ENCODE measurements at places on chromosomes 16 and 17.
A peak's percentile ranks its signal among the peaks of the same experiment; 100 is the strongest.

DNA sequence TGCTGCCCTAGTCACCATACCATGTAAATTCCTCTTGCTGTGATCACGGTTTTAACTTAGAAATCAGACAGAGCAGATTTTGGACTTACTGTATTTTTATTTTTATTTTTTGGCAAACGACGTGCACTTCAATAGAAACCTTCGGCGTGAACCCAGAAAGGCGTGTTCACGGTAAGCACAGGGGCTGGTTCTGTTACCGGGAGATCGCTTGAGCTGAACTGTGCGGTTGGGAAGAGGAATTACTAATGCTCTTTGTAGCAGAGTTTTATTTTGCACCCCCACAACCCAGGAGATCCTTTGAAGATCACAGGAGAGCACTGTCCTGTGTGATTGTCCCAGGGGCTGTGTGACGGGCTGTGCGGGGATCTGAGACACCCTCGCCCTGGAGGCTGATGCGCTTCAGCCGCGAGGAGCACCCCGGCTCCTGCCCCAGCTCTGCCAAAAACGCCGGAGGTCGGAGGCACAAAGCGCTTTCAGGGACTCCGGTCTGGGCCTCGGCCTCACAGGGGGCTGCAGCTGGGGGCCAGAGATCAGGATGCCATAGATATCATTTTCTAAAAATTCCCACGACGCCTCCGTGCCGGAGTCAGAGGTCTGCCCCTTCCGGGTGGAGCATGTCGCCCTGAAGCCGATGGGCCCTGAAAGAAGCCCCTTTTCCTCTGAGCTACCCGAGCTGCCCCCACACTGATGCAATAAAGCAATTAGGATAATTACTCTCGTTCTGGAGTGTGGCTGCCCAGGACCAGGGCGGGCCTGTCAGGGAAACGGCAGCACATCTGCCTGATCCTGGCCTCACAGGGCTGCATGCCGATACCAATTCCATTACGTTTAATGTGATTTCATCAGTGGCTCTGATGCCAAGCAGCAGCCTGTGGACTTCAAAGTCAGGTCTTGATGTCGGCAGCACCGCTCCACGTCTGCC, 71.8 kb downstream of the LMF1 start:
- DNase-seq: no peak

DNA sequence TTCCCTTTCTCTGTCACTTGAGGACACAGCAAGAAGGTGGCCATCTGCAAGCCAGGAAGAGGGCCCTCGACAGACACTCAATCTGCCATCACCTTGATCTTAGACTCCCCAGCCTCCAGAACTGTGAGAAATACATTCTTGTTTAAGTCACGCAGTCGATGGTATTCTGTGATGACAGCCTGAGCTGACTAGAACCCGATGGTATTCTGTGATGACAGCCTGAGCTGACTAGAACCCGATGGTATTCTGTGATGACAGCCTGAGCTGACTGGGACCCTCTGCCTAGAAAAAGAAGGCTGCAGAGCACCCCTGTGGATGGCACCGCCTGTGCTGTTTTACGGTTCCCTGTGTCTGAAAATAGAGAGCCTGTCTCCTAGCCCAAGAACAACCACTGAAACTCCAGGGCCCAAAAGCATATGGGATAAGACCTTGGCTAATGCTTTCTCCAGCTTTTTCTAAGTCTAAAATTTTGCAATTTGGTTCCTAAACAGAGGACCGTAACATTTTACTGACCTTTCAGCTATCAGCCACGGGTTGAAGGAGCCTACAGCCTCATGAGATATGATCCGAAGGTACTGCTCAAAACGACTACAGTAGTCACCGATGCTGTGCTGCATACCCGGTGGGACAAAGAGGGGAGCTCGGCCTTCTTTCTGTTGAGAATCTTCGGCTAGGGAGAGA, 33.1 kb upstream of the PITPNM3 start:
- DNase-seq: no peak

- no peak for DNase-seq
Measured at GRCh38 chr17:53942436-53942835, 119.7 kb downstream of the KIF2B start.

DNA sequence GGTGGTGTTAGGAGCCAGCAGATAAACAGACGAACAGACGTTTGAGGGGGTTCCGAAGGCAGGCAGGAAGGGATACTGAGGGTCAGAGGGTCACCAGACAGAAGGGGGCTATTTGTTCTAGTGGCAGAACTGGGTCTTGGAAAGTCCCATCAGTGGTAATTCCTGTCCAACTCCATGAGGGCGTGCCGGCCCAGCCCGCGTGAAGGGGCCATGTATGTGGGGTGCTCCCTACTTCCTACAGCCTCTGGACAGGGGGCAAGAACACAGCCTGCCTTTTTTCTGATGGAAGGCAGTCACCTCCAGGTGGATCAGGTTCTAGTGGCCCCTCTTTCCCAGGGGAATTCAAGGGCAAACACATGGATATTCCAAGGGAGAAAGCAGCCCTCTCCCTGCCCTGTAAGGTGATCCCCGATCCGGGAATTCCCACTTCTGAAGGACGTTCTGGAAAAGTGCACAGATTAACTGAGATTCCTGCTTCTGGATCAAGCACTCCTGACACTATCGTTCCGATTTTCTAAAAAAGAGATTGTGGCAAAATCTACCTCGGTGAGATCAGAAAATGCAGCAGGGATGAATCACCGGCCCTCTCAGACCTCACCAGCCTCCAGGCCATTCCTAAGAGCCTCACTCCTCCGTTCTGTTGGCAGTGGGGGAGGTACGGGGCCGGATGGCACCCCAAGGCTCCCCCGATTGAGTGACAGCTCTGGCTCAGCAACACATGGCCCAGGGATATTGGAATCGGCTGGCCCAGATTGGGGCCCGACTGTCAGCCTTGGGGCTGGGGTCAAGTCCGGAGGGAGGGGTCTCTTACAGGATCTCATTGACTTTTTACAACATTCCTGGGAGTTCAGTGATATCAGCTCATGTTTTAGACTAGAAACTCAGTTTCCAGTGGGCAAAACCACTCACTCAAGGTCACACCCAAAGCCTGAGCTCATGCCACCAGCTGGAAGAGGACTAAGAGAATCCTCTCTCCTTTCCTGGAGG, 12.4 kb downstream of the STX1B start:
- DNase-seq: no peak

DNA sequence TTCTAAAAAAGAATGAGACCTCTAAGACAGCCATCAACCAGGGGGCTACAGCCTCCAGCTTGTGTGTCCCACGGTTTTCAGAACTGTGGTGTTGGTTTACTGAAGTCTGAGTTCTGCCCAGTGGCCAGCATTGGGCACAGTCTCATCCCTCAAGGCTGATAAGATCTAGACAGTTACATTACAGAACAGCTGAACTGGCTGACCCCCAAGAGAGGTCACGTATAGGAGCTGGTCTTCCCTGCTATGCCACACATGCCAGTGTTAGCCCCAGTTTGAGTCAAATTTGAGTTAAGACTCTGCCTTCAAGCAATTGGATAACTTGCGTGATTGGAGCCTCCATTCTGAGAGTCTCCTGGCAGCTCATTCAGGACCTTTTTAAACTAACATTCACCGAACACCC, 14.8 kb upstream of the NUP93 start:
- DNase-seq: no peak

GRCh38 chr17:1880851-1881630, 51.2 kb downstream of the RPA1 start:
- DNase-seq: no peak

DNA sequence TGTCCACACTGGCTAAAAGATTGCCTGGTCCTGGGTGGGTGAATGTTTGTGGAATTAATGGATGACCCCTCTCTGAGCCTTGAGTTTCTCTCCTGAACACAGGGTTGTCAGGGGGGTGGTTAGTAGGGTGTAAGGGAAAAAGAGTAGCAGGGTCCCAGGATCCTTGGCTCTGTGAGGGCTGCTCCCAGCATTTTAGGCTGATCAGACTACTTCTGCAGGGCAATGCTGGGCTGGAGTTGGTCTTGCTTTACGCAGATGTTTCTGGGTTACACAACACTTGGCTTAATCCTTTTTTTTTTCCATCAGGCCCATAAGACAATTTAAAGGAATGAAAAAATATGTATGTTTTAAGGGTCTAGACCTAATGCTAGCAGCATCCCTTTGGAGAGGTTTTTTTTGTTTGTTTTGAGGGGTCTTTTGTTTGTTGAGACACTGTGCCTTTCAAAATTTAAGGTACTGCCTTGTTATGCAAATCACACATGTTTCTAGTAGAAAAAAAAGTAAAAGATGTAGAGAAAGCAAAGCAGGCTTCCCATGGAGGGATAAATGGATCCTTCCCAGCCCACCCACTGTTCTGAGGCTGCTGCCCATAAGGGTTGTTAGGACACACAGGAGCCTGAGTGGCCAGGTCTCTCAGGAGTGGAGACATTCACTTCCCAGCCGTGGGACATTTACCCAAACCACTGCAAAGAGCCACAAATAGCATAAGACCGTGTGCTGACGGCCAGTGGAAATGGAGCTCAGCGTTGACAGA, 225.6 kb upstream of the HSBP1 start:
- peak; percentile 14 for DNase-seq

DNA sequence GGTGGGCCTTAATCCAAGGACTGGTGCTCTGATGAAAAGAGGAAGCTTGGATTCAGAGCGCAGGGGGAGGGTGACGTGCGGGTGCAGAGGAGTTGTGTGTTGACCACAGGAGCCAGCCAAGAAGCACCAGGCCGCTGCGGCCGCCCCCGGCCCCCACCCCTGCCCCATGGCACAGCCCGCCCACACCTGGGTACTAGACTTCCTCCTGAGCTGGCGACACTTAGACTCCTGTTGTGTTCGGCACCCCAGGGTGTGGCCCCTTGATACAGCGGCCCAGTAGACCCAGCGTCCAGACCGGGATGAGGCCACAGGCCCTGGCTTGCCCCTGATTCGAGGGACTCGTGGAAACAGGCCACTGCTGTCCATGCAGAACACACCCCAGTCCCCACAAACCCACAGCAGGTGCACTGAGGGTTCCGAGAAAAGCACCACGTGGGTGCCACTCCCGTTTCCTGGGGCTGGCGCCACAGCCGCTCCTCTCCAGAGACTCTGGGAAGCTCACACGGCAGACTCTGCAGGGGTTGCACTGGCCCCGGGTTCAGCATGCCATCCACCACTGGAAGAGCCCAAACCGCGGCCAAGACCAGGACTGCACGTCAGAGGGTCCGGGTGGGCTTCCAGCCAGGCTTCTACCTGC, 5.7 kb upstream of the SNAI3 start:
- DNase-seq: no peak

DNA sequence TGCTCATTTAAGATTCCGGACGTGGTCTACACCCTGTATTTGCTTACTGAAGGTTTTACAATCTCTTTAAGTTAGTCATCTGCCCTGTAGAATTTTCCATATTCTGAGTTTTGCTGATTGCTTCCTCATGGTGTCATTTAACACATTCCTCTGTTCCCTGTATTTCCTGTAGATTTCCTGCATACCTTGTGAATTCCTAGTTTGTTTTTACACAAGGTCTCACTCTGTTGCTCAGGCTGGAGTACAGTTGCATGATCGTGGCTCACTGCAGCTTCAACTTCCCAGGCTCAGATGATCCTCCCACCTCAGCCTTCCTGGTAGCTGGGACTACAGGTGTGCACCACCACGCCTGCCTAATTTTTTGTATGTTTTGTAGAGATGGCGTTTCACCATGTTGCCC, 66.8 kb downstream of the CMIP start:
- no peak for DNase-seq

GRCh38 chr16:28984091-28984490, 761 bp upstream of the LAT start:
- no peak for DNase-seq

DNA sequence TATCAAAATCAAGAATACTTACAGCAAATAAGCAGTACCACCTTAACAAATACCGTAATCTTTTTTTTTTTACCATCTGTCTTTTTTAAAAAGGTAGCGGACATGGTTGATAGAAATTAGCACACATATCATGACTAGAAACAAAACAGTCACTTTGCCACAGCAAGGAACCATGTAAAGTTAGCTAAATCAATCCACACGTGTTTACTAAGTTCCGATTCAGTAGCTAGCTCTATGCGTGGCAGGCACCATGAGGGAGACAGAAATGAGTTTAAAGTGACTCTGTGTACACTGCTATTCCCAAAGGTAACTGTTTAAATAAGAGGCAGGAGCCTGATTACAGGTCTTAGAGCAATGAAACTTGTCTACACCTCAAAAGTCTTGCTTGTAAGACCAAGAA, 108.6 kb downstream of the XYLT1 start:
- no peak for DNase-seq

GRCh38 chr16:66020046-66020445, 346.4 kb upstream of the CDH5 start:
- no peak for DNase-seq

- DNase-seq: no peak
Measured at GRCh38 chr17:44913676-44914075, 1.6 kb downstream of the GFAP start.

DNA sequence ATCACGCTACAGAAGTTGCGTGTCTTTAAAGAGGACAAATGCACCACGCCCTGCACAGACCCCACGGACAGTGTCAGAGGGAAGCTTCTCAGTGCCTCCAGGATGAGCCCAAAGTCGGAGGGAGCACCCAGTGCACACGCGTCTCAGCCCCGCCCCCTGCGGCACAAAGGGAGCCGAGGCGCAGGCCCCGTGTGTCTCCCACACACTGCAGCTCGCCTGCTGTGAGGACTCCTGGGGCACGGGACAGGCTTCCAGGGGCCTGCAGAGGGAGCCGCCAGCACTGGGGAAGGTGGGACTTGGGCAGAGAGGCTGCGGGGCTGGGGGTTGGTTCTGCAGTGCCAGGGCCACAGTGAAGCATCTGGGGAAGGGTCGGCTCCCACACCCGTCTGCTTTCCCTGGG, 77.4 kb downstream of the LMF1 start:
- no peak for DNase-seq

DNA sequence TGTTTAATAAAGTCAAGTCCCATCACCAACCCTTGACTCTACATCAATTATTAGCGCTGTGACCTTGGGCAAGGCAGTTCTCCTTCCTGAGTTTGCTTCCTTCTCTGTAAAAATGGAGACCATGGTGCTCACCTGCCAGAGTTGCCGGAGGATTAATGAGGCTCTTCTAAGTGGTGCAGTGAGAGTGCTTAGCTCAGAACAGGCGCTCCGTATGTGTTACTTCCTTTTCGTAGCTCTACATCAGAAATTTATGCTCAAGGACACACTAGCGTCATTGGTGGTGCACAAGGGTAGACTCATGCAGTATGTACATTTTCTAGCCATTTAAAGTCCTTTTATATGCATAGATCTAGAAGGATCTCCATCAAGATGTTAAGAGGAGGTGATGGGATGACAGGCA, 17.4 kb upstream of the CMIP start:
- no peak for DNase-seq

GRCh38 chr16:80862160-80862705, 57.8 kb upstream of the CDYL2 start:
- DNase-seq: no peak

All from left forelimb (tissue), 1 donor.